Activated CD4-positive, CD25-positive, alpha-beta regulatory T cell treated with anti-CD3 and anti-CD28 coated beads, Interleukin-2, amount 50 U/mL, for 72 hours (primary cell): ENCODE measurements at places on chromosomes 1 and 21.

GRCh38 chr1:151710187-151710840 lies 6.3 kb downstream of the CELF3 start:
- DNase-seq, result no peak

DNA sequence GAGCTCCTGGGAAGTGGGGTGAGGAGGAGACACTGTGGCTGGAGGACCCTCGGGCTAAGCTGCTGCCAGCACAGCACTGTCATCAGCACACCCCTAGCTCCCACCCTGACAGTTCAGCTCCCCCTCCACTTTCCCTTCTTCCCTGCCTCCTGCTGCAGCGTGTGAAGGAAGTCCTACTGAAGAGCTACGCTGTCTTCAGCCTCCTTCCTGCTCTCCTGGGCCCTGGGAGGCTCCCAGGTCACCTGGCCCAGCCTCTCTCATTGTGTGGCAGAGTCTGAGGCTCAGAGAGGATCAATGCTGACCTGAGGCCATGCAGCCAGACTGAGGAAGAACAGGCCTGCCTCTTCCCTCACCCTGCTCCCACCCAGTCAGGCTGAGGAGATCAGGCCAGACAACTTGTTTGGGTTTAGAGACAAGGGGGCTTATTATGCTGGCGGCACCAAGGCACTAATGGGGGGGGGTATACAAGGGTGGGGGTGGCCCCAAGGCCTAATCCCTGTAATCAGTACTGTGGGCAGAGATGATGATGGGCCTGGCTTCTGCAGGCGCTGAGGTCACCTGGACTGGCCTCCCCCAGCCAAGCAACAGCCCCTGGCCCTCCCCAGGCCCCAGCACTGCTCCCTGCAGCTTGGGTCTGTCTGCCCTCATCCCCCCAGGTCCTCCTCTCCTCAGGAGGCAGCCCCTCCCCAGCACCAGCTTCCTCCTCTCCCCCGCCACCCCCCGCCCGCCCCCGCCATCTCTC lies 9.1 kb downstream of the NES start:
- no peak for DNase-seq

DNA sequence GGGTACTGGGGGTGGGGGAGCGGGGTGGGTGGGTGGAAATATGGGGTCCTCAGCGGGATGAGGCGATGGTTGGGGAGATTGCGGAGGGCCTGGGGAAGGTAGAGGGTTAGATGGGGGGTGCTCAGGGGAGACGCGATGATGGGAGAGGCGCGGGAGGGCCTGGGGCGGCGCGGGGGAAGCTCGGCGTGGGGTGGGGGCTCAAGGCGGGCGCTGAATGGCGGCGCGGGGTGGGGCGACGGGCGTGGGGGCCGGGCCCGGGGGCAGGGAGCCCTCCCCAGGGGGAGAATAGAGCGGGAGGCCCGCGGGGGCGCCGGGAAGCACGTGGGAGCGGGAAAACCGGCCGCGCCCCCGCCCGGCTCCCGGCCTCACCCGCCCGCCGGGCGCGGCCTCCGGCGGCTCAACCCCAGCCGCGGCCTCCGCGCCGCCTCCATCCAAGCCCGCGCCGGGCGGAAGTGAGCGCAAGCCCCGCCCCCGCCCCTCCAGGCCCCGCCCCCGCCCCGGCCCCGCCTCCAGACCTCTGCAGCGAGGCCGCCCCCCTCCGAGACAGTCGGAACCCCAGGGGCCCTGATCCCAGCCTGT lies at the start of gene FAAP20:
TSS of gene FAAP20 (minus strand) at position 454 of the 579 bp plus-strand sequence. CDS start at position 431, 23 bp downstream.
- no peak for DNase-seq

- DNase-seq, result no peak
Measured at GRCh38 chr1:220888417-220888986, 9.3 kb downstream of the HLX start.

DNA sequence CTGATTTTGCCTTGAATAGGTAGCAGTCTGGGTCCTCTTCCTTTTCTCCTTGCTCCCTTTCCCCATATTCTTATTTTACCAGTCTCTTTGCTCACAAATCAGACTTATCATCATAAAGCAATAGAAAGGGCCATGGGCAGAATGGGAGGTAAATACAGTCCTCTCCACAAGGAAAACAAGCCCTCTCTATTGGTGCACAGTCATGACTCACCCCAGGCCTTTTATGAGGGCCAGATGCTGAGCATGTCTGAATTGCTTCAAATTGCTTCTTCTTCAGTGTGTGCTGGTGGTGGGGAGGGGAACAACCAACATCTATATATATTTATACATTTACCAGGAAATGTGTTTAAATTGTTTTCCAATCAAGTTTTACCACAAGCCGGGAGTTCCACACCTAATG lies 75.2 kb downstream of the GFI1 start:
- DNase-seq, result no peak
